Activated CD4-positive, alpha-beta T cell treated with anti-CD3 and anti-CD28 coated beads for 48 hours (primary cell): ENCODE measurements at places on chromosomes 13 and 19.

- DNase-seq, result no peak
These were observed 85.5 kb downstream of the CACNA1A start for GRCh38 chr19:13420780-13421179.

GRCh38 chr13:93899981-93900380 is 579.5 kb downstream of the DCT start:
- no peak for DNase-seq

- no peak for DNase-seq
These were observed 1.2 kb upstream of the PALM3 start for GRCh38 chr19:14063105-14063504.

- DNase-seq, result no peak
These were observed 532.5 kb downstream of the DIAPH3 start for GRCh38 chr13:59631271-59631670.

- DNase-seq, result no peak
These were observed 91.7 kb downstream of the ATP8A2 start for GRCh38 chr13:25463496-25463895.

DNA sequence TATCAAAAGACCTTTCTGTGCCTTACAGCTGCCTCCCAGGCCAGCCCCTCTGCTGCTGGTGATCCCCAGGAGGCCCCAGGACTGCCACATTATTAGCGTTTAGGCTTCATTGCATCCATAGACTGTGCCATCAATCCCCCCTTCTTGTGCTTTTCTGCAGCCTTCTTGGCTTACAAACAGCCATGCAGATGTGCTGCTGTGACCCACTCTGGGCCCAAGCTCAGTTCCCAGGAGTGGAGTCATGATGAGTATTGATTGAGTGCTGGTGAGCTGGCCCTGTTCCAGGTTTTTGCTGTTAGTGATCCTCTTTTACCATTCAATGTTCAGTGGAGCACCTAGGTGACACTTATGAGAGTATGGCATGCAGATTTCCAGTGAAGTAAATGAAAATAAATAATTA is 59.9 kb upstream of the SLAIN1 start:
- DNase-seq, result no peak

GRCh38 chr19:55624109-55625003 is at the start of gene ZNF784:
TSS of gene ZNF784 (minus strand) at chr19:55624566. CDS start at chr19:55624561, 5 bp downstream.
- DNase-seq, result peak; percentile 95

- peak; percentile 93 for DNase-seq
These were observed 3.5 kb downstream of the RASA3 start for GRCh38 chr13:114128624-114129522.

GRCh38 chr13:99381766-99382165 is 74.6 kb upstream of the GPR183 start:
- no peak for DNase-seq

DNA sequence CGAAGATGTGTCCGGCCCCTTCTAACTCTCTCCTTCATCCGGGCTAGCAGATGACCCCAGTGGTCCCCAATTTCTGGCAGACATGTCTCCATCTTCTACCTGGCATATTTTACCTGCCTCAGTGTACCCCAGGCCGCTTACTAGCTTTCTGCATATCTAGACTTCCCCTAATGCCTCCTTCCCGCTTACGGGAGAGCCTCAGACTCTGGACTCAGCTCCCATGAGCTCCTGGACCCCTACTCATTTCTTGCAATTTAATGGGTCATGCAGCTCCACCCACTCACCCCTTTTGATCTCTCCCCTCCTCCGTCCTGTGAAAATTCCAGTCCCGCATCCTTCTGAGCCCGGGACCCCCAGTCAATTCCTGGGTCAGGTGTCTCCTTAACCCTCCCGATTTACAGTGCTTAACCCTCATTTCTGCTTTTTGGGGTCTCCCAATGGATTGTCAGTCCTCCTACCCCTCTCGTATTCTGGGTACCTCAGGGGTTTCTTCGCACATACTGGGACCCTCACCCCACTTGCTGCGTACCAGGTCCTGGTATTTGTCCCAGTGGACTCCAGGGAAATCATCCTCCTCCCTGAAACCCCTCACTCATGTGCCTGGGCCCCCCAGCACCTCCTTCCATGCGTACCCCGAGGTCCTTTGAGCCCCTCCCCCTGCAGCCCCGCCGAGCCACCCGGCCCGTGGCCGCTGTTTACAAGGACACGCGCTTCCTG is 500 bp upstream of the JUNB start:
- DNase-seq, result no peak

- DNase-seq, result no peak
These were observed 3.0 kb downstream of the LYPD3 start for GRCh38 chr19:43462383-43462782.

DNA sequence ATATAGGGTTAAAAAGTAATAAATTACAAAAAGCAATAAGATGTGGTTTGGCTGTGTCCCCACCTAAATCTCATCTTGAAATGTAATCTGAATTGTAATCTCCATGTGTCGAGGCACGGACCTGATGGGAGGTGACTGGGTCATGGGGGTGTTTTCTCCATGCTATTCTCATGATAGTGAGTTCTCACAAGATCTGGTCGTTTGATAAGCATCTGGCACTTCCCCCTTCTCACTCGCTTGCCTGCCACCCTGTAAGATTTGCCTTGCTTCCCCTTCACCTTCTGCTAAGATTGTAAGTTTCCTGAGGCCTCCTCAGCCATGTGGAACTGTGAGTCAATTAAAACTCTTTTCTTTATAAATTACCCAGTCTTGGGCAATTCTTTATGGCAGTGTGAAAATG is 577.4 kb downstream of the TBC1D4 start:
- no peak for DNase-seq

DNA sequence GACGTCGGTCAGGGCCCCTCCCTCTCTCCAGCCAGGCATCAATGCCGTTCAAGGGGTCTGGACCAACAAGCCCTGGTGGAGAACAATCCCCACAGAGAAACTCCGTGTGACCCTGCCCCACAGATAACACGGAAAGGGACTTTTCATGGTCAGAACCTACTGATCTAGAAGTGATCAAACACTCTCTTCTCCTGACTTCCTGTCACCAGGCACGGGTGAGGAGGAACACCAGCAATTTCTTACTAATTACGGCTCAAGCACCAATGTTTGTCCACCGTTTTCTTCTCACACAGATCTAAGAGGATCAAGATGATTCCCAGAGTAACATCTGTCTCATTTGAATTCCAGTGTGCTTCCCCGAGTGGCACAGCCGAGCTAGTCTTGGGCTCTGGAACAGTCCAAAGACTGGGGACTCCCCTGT is 11.8 kb downstream of the RASA3 start:
- no peak for DNase-seq

DNA sequence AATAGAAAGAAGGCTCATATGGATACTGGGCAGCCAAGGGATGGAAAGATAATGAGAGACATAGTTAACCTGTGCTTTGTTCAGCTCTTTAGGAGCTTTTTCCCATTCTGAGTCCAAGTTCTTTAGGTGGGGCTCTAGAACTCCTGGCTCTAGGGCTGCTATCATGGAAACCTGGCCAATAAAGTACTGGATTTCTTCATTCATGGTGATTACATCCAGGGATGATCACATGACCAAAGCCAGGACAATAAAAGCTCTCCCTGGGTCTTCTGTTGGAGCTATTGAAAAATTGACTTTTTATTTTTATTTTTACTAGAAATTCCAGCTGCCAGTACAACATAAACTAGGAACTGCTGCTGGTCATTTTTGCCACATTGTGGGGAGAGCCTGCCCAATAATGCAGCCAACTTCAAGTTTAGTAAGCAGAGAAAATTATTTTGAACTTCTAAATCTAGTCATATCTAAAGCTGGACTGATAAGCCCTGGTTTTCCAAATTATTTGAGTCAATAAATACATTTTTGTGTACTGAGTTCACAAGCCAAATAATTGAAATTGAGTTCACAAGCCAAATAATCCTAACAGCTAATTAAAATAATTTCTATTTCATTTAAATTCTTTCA is 224.9 kb upstream of the STARD13 start:
- DNase-seq, result no peak

- DNase-seq, result no peak
These were observed 852 bp downstream of the SCEL start for GRCh38 chr13:77536358-77536757.

DNA sequence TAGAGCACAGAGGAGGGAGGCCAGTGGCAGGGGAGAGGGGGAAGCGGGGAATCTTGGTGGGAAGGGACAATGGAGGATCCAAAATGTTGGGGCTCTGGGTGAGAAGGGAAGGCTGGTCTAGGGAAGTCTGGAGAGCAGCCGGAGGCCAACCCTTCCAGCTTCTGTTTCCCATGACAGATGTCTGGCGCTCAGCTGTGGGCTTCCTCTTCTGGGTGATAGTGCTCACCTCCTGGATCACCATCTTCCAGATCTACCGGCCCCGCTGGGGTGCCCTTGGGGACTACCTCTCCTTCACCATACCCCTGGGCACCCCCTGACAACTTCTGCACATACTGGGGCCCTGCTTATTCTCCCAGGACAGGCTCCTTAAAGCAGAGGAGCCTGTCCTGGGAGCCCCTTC is 1.1 kb downstream of the PSENEN start:
- DNase-seq, result no peak

DNA sequence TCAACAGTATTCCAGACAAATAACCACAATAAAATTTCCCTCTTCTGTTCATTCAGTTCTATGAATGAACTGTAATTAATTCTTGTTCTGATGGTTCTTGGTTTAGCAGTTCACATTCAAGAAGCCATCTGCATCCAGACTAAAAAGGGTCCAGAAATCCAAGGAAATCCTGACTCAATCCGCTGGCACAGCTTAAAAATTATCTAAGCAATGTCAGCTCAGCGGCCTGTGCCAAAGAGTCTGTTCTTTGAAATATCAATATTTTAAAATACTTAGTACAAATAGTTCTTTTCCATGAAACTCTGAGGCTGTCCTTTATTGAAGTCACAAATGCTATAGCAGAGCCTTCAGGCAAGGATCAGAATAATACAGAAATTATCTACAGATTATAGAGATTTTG is 57.2 kb downstream of the DHRS12 start:
- no peak for DNase-seq

- no peak for DNase-seq
These were observed 311.8 kb downstream of the TSHZ3 start for GRCh38 chr19:31037286-31037980.

- DNase-seq, result no peak
These were observed 3.7 kb upstream of the C2CD4C start for GRCh38 chr19:412356-413355.

DNA sequence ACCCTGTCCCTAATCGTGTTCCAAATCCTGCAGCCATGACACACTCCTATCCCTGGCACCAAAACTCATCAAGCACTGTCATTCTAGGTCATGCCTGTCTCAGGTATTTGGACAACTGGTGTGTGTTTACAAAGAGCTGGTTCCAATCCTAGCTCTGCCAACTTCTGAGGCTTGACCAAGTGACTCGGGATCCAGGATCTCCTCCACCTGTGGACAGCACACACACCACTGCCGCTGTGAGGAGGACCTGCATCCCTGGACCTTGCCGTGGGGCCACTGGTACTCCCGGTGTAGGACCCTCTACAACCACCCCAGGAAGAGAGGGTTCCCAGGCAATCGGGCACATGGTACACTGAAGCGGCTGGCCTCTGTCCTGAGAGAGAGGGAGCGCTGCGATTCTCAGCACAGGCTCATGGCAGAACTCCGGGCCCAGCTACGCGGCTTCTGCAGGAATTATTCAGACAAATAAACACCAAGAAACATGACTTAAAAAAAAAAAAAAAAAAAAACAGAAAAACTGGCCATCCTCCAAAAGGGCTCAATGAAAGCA is 20.4 kb downstream of the MLLT1 start:
- DNase-seq, result no peak

GRCh38 chr13:29922896-29923295 is 72.5 kb upstream of the UBL3 start:
- no peak for DNase-seq

DNA sequence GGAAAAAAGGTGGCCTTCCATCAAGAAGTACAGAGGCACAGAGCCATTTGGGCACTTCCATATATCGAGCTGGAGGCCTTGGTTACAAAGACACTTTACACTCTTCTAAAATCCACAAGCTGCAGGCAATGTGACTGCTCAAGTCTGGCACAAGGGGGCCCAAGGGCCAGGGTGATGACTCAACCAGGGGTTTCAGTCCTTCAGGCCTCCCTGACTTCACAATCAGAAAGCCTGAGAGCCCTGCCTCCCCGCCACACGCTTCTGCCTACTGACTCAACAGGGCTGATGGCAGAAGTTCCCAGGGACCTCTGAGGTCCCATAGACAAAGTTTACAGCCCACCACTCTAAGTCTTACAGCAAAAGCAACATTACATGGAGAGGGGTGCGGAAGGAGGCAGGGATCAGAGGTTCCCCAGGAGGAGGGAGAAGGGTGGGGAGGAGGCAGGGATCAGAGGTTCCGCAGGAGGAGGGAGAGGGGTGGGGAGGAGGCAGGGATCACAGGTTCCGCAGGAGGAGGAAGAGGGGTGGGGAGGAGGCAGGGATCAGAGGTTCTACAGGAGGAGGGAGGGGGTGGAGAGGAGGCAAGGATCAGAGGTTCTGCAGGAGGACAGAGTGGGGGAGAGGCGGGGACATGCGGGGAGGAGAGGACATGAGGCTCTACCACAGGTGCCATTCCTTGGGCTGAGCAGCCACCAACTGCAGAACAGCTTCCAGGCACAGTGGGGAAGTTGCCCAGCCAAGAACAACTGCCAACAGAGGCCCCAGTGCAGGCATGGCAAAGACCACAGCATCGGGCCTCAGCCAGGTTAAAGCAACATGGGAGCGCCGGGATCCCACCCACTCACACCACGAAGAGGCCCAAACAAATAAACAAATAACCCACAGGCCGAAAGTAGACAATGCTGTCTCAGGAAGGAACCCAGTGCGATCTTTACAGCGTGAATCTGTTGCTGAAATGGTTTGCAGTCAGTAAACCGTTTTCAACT is 52.0 kb downstream of the SLC7A1 start:
- DNase-seq, result peak; percentile 83

GRCh38 chr19:41758846-41759245 is 3.5 kb downstream of the CEACAM6 start:
- no peak for DNase-seq

- no peak for DNase-seq
These were observed 4.2 kb downstream of the MPND start for GRCh38 chr19:4347521-4347920.

DNA sequence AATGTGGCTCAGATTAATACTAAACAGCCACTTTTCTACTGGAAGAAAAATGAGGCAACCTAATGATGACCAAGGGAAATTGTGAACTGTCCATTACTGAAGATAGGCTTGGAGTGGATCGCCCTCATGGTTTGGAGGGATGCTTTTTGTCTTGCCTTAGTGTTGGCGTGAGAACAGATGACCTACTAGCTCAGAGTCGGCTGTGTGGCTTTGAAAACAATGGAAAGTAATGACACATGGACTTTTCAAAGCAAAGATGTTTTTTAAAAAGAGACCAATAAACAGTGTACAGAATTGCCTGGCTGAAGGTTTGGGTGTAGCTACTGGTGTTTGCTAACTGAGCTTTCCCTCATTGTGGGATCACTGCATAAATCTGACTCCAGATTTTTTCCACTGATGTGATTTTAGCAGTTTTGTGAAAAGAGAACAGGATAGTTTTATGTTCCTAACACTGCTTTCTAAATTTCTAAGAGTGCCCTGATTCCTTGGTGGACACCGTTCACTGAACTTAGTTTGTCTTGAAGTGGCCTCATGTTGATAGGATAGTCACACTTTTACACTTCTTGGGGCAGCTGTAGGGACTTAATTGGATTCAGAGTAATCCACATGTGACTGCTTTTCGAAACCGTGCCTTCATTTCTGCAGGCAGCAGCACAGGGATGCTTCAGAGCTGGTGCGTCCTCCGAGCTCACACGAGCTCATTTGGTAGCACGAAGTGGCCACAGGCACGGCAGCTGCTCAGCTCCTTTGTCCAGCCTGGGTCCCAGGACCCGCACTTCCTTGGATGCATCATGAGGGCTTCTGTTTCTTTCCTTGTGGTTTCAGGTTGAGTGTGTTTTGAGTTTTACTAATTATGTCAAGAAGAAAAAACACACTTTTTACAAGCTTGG is 4.3 kb downstream of the CEBPG start:
- DNase-seq, result no peak

GRCh38 chr13:39433651-39434050 is 169.3 kb downstream of the LHFPL6 start:
- no peak for DNase-seq
